ENCODE measurements at places on chromosomes 12 and 14.

DNA sequence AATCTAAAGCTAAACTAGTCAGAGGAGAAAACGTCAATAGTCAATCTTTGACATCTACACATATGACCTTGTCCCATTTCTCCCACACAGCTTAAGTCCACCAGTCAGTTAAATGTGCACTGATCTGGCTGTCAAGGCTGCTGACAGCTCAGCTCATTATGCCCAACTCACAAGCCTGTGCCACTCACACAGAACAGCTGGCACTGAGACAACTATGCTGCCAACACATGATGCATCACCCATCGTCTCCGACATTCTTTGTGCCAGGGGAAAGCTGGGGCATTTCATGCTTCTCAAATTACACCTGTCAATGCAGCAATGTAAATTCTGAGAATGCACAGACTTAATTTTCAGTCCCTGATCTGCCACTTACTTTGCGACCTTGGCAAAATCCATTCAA is 25.3 kb downstream of the GNS start:
- DNase-seq, result peak; percentile 38

- no peak for DNase-seq
Measured at GRCh38 chr12:26810330-26810729, 22.7 kb downstream of the ITPR2 start.

- DNase-seq, result no peak
Measured at GRCh38 chr14:39265806-39266524, 32.2 kb downstream of the MIA2 start.

DNA sequence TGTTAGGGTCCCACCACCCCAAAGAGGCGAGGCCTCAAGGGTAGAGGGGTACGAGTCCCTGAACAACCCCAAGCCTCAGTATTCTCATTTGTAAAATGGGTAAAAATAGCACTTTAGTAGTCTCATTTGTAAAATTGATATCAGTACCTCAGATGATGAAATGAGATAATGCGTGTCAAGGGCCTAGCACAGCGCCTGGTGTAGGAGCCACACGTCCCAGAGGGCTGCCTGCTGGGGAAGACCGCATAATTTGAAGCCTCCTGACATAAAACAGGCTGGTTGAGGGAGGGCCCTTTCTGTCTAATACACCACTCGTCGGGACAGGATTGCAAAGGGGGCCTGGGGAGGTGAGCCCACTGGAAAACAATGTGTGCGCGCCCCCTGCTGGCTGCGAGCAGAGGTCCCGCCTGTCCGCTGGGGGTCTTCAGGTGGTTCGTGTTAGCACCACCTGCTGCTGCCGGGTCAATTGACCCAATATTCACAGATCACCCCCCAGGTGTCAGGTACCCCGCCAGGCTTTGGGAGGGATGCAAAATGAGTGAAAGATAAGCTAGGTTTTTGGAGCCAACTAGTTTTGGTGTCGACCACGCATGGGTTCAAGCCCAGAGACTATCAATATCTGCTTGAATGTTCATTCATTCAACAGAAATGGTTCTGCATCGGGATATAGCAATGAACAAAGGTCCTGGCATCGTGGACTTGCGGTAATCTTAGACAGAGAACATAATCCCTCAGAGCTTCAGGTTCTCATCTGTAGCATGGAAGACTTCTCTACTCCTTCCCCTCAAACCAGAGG is 24.7 kb upstream of the IRF2BPL start:
- no peak for DNase-seq

GRCh38 chr12:62319058-62319457 is 58.9 kb downstream of the USP15 start:
- DNase-seq, result no peak

DNA sequence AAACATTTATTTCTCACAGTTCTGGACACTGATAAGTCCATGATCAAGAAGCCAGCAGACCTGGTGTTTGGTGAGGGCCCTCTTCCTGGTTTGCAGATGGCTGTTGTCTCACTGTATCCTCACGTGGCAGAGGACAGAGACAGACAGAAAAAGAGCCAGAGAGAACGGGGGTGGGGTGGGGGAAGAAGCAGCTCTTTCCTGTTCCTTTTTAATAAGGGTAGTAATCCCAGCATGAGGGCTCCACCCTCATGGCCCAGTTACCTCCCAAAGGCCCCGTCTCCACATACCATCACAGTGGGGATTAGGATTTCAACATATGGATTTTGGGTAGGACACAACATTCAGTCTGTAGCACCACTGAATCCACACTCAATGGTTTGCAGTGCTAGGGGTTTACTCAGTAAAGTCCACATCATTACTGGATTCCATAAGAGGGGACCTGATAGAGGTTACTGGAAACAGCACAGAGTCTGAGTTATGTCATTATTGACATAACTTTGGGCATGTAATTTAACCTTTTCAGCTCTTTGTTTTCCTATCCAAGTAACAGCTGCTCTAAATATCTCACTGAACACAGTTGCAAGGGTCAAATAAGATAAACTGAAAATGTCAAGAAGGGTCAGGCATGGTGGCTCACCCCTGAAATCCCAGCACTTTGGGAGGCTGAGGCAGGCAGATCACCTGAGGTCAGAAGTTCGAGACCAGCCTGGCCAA is 53.2 kb downstream of the RPAP3 start:
- no peak for DNase-seq

DNA sequence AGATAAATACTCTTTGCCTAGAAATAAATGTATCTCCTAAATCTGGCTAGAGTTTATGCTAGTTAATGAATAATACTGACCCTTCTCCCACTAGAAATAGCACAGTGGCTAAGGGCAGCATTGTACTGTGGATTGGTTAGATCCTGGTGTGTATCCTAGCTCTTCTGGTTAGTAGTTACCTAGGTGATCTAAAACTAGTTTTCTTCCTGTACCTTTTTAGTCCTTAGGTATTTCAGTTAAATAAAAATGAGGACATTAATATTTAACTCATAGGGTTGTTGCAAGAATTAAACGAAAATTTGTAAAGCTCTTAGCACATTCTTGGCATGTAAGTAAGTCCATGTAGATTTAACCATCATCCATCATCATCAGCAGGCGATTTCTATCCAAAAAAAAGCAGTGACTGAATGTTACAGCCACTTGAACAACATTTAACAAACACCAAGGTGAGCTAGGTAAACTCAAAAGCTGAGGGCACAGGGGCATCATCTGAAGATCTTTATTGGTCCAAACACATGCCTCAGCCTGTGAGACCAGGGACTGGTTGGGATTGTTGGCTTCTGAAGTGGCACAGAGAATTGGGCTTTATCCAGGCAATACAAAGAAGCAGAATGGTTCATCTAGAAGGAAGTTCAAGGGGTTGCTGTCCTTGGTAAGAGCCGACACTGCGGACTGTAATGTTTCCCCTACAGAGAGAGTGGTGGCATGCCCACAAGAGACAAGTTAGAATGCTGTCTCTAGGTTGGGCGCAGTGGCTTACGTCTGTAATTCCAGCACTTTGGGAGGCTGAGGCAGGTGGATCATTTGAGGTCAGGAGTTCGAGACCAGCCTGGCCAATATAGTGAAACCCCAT is 100.8 kb downstream of the GAS2L3 start:
- no peak for DNase-seq

DNA sequence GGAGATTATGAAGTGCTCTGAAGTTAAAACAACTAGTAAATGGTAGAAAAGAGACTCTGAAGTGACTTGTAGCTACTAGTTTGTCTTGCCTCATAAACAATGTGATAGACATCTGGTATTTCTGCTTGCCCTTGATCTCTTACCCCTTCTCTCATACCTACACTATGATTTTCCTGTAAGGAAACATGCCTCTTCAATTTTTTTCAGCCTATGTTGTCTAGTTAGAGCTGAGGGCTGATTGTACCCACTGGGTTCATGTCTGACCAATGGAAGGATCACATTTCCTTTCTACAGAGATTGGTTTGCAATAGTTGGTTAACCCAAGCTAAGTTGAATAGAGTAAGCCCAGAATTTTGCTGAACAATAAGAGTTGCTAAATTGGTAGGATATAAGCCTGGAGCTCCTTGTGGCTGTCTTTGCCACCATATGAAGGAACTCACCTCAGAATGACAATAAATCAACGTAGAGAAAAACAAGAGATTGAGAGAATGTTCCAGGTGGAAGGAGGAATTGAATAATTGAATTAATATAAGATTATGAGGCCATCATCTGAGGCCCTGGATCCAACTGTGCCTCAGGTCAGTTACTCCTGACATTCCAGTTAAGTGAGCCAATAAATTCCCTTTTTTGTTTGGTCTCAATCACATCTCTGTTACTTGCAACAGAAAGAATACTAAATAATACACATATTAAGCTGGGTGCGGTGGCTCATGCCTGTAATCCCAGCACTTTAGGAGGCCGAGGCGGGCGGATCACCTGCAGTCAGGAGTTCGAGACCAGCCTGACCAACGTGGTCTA is 346.4 kb downstream of the ZFP36L1 start:
- no peak for DNase-seq

GRCh38 chr14:31484754-31485153 is 3.1 kb downstream of the GPR33 start:
- DNase-seq, result no peak

DNA sequence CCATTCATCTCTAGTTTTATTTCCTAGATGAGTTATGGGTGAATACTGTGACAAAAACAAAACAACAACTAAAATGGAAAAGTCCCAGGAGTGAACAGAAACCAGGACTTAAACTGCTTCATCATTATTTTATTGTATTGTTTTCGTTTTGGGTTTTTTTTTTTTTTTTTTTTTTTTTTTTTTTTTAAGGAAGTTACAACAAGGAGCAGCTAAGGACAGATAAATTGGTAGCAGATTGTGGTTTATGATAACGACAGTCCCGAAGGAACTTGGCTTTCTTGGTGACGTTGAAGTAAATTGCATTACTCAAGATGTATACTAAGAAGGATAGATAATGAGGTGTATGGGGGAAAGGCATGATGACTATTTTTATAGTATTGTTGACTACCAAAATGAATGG is 866.3 kb downstream of the NRXN3 start:
- DNase-seq, result no peak

- DNase-seq, result no peak
Measured at GRCh38 chr14:32201816-32202490, at the start of gene RNU6-7. Gene RNU6-7 (plus strand): TSS chr14:32202045.

GRCh38 chr12:121512561-121512960 is 68.3 kb downstream of the KDM2B start:
- DNase-seq, result no peak

DNA sequence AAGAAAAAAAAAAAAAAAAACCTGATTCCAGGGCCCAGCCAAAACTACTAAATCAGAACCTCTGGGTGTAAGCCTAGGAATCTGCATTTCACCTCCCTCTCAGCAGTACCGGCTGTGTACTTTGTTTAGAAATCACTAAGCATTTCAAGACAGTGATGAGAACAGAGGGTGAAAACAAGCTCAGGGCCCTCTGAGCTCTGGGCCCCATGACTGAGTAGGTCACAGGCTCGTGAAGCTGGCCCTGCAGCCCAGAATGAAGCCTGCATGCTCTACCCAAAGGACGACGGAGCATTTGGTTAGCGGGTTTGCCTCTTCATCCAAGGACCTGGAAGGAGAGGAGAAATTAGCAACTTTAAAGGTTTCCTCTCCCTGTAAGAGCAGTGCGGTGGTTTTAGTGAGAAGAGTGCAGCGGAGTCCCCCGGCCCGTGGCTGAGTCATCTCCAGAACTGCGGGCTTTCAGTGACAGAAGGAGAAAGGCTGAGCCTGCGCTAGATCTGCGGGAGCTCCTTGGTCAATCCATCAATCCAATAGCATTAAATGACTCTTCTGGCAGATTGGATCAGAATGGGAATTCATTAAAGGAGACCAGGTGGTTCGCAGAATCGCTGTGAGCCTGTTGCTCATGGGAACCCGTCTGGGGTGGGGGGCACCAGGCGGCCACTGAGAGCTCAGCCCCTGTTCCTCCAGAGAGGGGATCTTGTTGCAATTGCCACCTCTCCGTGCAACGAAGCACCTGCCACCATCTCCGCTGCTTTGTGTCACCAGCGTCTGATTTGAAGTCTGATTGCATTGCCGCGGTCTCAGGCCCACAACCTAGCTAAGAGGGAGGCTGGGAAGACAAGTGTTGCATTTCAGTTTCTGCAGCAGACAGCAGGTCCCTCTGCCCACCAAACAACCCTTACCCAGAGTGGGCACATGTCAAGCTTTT is 7.3 kb downstream of the IL31 start:
- DNase-seq, result no peak

Data from keratinocyte (primary cell).